NCI-H1417 (cell line): ENCODE measurements at places on chromosomes 12 and 14.

GRCh38 chr14:75139185-75139584, 12.3 kb upstream of the NEK9 start:
- DNase-seq = no peak

DNA sequence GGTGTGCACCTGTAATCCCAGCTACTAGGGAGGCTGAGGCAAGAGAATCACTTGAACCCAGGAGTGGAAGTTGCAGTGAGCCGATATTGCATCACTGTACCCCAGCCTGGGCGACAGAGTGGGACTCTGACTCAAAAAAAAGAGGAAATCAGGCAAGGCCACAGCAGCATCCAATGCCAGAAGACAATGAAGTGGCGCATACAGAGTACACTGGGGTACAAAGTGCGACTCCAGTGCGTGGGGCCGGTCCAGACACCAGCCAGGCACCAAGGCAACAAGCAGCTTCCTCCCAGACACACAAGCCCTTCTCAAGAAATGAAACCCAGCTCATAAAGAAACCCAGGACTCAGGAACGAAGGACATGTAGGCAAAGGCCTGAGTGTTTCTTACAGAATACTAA, 28.2 kb downstream of the TTC7B start:
- DNase-seq = no peak

DNA sequence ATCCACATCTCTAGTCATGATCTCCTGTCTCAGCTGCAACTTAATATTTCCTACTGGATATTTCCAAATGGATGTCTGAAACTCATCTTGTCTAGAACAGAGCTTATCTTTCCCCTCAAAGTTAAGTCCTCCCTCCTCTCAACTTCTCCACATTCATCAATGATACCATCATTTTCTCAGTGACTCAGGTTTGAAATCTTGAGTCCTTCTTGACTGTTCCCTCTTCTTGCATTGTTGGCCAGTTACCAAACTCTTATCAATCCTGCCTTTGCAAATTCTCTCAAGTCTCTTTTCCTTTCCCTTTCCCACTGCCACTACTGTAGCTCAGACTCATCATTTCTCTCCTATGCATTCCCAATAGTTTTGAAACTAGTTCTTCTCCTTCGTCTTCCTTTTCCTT, 14.3 kb upstream of the CHURC1 start:
- DNase-seq = no peak

DNA sequence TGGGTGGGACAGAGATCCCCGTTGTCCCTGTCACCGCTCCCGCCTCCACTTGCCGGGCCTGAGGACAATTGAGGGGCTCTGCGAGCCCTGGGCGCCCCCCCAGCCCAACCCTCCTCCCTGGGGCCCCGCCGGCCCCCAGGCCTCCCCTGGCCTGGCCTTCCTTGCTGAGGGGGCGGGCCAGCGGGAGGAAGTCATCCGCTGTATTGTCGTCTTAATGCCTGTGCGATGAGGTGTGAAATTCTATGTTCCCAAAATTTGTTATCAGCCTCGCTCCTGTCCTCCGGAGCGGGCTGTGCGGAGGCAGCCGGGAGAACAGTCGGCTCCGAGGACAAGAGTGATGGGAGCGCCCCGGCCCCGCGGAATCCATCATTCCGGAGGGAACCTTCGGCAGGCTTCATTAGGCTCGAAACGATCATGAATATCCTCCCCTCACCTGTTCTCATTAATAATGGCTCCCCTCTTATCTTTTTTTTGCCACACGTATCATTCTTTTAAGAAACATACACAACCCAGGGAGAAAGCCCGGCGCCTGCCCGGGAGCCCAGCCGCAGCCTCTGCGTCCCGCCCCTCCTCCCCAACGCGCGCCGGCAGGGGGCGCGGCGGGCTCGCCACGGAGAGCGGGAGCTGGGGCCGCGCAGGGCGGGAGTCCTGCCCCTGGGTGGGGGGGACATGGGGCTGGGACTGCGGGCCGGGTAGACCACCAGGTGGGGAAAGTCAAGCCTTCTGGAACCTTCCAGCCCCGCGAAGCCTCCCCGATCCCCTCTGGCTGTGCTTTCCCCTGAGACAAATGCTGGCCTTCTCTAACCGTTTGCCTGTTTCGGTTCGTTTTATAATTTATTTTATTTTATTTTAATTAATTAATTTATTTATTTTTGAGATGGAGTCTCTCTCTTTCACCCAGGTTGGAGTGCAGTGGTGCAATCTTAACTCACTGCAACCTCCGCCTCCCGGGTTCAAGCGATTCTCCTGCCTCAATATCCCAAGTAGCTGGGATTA, 17.1 kb upstream of the DLK1 start:
- no peak for DNase-seq

DNA sequence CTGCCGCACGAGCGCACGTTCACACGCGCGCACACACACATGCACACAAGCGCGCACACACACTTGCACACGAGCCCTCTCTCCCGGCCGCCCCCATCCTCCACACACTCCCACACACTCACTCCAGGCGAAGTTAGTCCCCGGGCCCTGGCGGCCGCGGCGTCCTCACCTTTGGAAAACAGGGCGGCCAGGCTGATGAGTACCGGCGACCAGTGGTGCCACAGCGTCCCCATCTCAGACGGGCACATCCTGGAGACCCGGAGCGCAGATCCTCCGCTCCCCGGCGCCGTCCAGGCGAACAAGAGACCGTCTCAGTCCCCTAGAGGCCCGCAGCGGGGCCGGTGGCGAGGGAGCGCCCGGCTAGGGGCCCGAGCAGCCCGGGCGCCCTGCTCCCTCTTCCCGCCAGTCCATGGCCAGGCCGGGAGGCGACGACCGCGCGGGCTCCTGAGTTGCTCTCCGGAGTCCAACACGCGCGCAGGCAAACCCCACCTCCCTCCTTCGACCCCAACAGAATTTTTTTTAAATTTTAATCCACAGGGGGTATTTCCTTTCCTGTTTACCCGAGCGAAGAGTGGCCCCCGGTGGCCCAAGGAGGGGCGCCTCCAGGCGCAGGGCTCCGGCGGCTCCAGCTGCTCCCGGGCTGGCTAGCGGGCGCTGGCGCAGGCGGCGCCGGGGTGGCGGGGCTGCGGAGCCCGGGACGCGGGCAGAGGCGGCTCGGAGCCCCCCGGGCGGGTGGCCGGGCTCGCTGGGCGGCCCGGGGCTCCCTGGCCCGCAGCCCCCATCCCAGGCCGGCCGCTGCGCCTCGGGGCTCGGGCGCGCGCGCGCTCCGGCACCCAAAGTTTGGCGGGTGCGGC, 506 bp downstream of the TMEM132D start:
- no peak for DNase-seq

DNA sequence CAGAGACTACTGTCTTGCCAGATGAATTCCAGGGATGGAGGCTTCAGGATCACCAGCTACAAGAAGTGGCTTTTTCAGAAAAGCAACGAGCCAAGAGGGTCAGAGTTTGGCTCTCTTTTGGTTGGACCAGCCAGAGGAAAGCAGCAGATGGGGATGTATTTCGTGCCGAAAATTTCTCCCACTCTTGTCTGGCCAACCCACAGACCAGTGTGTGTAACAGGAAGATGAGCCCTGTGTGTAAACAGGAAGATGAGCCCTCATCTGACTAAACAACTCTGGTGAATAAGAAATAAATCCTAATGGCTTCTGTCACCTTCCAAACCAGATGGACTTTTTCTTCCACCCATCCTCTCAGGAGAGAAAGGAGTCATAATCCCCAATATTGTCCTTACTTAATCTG, 13.1 kb downstream of the GPR68 start:
- DNase-seq = no peak

GRCh38 chr12:112446008-112446725, 27.4 kb downstream of the PTPN11 start:
- DNase-seq = no peak

GRCh38 chr14:36844443-36845195, 183.0 kb downstream of the PAX9 start:
- no peak for DNase-seq

DNA sequence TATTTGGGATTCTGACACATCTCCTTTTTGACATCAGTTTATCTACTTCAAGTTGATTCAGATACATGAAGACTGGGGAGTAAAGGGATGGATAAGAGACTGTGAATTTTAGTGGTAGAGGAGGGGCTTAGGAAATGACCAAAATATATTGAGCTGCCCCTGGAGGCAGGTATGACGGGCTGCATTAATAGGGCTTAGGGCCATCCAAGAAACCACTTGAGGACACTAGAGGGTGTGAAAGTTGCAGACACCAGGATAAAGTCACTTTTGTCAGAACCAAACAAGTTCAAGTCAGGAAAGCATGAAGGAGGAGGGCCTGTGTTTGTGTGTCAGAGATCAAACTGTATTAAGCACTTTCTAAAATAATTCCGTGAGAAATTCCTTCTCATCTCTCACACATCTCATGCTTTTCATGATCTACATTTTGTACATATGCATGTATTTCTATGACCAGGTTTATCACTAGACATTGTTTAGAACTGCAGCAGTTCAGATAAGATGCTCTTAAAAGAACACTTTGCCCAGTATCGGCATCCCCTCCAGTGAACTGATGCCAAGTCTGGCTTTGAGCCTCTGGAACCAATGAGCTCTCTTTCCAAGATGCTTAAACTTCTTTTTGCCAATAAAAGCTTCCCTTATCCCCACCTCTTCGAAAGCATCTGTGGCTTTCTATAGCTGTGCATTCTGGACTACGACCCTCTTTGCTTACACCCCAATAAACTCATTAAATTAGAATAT, 136.9 kb downstream of the SLC38A1 start:
- no peak for DNase-seq

DNA sequence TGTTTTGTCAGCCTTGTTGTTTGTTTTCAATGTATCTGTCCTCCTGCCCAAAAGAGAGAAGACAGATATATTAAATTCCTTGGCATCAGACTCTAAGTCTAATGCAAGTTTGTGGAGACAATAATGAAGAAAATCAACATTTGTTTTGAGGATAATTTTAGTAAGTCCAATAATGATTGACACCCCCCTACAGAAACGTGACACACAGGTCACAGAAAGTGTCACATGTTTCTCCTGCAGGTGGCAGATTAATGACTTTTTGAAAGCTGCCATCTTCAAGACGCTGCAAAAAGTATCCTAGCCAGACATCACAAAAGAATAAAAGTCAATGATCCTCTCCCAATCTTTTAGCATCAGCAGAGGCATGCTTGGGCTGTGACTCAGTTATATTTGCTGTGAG, 378.8 kb upstream of the TMPO start:
- no peak for DNase-seq
